Diencephalon (tissue), 1 donor: ENCODE measurements at places on chromosomes 2 and 18. TPM values are rescaled to one million over a fixed set of nuclear protein-coding genes. Genes with fewer than 3 reads are reported as not detected.

The REG3G gene
- total RNA-seq = not detected

The NMUR1 gene
- total RNA-seq = 1.2 TPM

The ZNF638 gene
- 283 TPM for total RNA-seq

The TFPI gene
- total RNA-seq = 85.3 TPM

The CNRIP1 gene
- total RNA-seq = 80.5 TPM

The SPIRE1 gene
- total RNA-seq = 69.0 TPM

The FABP1 gene
- not detected for total RNA-seq
